Placental pericyte (primary cell): ENCODE measurements at places on chromosomes 3 and 15. TPM values are rescaled to one million over a fixed set of nuclear protein-coding genes. Genes with fewer than 3 reads are reported as not detected.

The TIGIT gene
- total RNA-seq = not detected in 2 replicates

The PRR20G gene
- not detected in 2 replicates for total RNA-seq

The AAGAB gene
- 42.8 and 61.7 TPM in 2 replicates for total RNA-seq

The WDR76 gene
- 1.5 and 25.2 TPM in 2 replicates for total RNA-seq

The MUC20 gene
- total RNA-seq = 0.88 TPM in 1 of 2 replicates, not detected in the other

The HGD gene
- total RNA-seq = 0.14 and 0.88 TPM in 2 replicates
